Lung microvascular endothelial cell (primary cell): ENCODE measurements at places on chromosomes 6 and 20. TPM values are rescaled to one million over a fixed set of nuclear protein-coding genes. Genes with fewer than 3 reads are reported as not detected.

The NFATC2 gene
- 2.4 and 4.8 TPM in 2 replicates for total RNA-seq

The DLL1 gene
- 3.0 and 3.9 TPM in 2 replicates for total RNA-seq

The FAM83C gene
- not detected in 2 replicates for total RNA-seq

The SSTR4 gene
- total RNA-seq, result not detected in 2 replicates

The PPDPF gene
- 16.3 and 21.2 TPM in 2 replicates for total RNA-seq
